Endothelial cell of umbilical vein (primary cell): ENCODE measurements at places on chromosomes 11 and 22. TPM values are rescaled to one million over a fixed set of nuclear protein-coding genes. Genes with fewer than 3 reads are reported as not detected.

- no peak for DNase-seq
Observed at GRCh38 chr11:65716774-65717405, 3.7 kb downstream of the RNASEH2C start.

DNA sequence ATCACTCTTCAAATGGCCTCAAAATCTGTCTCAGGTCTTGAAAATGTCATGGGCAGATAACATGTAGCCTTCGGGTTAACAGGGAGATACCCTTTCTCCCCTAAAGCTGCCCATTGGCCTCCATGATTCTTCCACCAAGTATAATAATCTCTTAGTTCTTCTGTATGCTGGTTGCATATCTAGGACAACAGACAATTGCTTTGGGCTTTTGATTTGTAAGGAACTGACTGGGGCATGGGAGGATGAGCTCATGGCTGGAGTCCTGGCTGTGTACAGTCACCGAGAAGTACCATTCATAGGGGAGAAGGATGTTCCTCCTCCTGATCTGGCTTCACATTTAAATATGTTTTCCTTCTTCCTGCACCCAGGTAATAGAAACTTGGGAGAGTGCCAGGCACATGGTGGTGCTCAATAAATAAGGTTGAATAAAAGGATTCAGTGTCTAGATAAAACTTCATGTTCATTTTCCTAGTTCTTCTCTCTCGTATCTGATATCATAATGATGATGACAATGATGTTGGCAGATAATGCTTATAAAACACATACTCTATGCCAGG lies 2.8 kb upstream of the AMPD3 start:
- DNase-seq, result no peak

DNA sequence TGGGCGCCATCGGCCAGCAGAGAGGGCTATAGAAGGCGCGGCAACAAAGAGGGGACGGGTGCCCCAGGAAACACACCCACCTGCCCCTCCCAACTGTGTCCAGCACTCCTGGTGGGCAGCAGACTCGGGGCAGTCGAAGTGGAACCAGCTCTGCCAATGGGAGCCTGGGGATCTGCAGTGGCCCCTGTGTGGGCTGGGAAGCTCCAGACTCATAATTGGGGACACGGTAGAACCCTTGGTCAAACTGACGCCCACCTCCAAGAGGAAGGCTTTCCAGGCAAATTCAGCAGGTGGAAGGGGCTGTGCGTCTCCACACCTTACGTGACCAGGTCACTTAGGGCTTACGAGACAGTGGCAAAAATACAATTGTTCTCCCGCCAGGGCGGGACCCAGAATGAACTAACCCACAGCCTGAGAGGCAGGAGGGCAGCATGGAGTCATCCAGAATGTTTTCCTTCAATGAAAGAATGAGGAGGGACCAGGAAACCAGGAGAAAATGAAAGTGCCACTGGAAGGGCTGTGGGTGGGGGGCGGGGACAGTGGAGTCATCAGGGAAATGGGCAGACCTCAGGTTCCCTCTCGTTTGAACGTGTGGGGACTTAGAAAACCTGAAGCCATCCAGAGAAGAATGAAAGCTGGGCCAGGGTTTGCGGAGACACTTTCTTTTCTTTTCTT lies 53.2 kb upstream of the SHANK2 start:
- no peak for DNase-seq

Gene FGF19
- total RNA-seq, result not detected in 2 replicates

DNA sequence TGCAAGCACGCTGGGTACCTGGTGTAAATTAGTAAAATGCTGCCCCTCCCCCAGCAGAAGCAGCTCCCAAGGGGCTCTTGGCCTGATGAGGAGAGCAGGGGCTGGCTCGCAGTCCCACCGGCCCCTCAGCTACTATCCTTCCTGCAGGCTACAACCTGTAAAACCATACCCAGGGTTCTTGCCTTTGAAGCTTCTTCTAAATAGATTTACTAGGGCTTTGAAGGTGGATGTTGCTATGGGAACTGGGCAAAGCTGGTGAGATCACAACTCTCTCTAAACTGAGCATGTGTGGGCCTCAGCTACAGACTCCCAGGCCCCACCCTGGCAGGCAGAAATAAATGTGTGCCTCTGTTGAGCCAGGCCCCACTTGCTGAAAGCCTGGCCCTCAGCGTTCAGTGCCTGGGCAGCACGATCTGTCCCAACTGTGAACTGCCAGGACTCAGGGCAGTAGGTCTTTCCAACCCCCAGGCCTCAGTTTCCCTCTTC lies 18.5 kb downstream of the CD5 start:
- DNase-seq, result no peak

Gene NAALADL1
- 4.4 and 6.8 TPM in 2 replicates for total RNA-seq
